Activated T-helper 1 cell treated with Interleukin-2 at 50 U/mL for 16 hours (primary cell): ENCODE measurements at places on chromosomes 16 and 17.

DNA sequence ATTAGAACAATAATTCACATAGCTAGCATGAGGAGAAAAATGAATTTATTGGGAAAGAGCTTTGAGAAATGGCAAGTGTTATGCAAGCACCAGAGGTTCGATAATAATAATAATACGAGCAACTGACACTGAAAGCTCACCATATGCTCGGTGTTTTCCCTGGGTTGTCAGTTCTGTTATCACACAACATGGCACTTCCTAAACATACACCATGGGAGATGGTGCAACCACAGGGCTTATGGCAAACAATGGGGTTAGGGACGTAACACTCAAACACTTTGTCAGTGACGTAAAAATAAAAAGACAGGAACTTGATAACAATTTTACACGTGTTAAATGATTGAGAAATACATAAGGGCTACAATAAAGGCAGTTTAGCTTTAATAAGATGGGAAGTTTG lies 23.7 kb downstream of the OR1D5 start:
- DNase-seq: no peak

GRCh38 chr16:83648347-83648746 lies 159.4 kb upstream of the HSBP1 start:
- DNase-seq: no peak

DNA sequence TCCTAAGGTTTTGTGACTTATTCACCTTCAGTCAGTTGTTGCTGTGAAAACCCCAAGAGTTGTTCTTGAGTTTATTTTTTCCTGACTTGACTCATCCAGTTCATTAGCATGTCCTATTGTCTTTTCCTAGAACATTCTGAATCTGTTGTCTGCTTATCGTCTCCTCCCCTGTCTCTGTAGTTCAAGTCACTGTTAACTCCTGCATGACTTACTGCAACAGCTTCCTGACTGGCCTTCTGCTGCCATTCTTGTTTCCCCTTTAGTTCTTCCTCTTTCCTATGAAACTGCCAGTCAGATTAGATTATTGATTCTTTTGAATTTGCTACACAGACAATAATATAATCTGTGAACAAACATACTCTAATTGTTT lies 161.5 kb downstream of the FTO start:
- no peak for DNase-seq

- DNase-seq: no peak
These were observed 6.5 kb downstream of the RGS11 start for GRCh38 chr16:269061-269796.

- DNase-seq: no peak
These were observed 62.4 kb downstream of the NKD1 start for GRCh38 chr16:50610331-50611262.

GRCh38 chr17:8153031-8153451 lies 837 bp upstream of the PER1 start:
- no peak for DNase-seq

- DNase-seq: no peak
These were observed 264.1 kb downstream of the ZFHX3 start for GRCh38 chr16:72783716-72784318.

- DNase-seq: no peak
These were observed 6.5 kb upstream of the DHX40 start for GRCh38 chr17:59558953-59559352.

- no peak for DNase-seq
These were observed 126.4 kb downstream of the SALL1 start for GRCh38 chr16:51024703-51025102.

GRCh38 chr17:9239793-9240658 lies 218.7 kb downstream of the NTN1 start:
- peak; percentile 59 for DNase-seq

DNA sequence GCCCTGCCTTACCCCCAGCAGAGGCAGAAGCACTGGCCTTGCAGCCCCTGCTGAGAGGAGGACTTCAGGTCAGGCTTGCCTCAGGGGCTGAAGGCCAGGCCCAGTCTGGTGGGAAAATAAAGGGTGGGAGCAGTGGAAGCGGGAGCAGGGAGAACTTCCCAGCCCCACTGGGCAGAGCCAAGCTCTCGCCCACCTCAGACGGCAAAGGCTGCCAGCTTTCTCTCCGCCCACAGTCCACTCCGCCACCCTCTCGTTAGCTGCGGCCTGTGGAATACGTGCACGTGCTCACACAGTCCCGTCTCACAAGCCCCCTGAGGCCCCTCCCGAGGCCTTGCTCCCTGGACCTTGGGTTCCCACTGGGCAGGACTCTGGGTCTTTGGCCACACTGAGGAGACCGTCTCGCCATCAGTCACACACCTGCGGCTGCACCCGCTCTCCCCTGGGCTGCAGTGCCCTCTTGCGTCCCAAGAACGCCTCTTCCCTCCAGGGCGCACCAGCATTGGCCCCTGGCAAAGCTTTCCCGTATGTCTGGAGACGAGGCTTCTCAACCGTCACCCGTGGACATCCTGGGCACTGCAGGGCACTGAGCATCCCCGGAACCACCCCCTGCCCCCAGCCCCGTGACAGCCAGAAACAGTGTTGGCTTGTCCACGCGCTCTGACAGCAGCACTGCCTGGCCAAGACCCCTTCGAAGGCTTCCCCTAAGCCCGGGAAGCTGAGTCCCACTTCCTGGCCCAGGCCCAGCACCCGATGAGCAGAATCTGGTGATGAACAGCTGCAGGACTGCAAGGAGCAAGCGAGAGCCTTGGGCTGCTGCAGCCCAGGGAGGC lies 8.3 kb downstream of the MRPL28 start:
- DNase-seq: peak; percentile 58

GRCh38 chr17:78493450-78493849 lies 83.7 kb downstream of the DNAH17 start:
- no peak for DNase-seq

DNA sequence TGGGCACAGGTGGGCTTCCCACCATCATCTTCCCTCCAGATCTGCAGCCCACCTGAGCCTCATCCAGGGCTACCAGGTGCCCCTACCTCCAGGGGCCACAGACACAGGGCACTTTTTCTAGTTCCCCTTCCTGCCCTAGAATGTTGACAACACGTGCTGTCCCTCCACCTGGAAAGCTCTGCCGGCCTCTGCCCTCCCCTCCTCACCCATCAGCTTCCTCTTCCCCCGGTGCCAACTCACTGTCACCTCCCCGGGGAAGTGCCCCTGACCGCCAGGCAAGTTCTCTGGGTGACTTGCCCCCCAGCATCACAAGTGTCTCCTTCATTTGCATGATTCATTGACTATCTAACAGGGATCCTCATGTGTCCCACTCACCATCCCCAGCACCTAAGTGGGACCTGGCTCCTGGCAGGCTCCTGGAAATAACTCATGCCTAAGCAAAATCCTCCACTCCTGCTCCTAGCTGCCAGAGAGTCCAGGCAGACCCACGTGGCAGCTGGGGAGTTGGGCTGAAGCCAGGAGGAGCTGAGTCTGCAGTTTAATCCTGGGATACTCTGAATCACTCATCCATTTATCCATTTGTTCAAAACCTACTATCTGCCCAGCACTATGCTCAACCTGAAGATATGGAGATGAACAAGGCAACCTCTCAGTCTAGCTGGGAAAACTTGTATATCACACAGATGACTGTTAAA lies 304.4 kb downstream of the FOXL1 start:
- DNase-seq: no peak

- no peak for DNase-seq
These were observed 288.0 kb downstream of the MAF start for GRCh38 chr16:79312502-79312901.

DNA sequence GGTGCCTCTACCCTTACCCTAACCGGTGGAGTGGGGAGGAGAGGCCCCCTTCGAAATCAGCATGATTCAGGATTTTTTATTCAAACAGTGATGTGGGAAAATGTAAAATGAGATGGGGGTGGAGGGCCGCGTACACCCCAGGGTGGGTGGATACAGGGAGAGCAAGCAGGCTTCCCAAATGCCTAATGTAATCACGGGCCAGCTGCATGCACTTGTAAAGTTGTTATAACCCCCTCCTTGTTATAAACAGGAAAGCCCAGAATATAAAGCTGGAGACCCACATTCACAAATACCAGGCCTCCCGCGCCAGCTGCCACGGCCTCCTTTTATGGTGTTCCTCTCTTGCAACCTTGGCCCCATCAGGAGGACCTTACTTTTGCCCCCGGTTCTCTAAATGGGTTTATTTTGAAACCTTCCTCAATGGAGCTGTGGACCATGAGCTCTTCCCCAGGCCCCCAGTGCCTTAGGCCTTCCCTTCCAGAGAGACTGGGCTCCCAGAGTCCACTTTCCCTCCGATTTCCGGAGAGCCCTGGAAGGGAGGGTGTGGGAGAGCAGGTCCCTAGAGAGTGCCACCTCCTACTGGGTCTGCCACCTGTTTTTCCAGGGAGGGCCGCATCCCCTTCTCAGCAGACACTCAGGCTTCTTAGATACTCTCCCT lies 906 bp upstream of the FOXL1 start:
- DNase-seq: no peak

DNA sequence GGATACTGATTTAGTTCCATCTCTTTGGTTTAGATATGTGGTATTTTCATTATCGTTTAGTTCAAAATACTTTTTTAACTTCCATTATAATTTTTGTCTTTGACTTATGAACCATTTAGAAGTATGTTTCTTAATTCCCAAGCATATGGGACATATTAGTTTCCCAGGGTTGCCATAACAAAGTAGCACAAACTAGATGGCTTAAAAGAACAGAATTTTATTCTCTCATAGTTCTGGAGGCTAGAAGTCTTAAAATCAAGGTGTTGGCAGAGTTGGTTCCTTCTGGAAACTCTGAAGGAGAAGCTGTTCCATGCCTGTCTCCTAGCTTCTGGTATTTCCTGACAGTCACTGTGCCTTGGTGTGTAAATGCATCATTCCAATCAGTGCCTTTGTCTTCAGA lies 291.5 kb upstream of the AXIN2 start:
- DNase-seq: no peak

- DNase-seq: no peak
These were observed 8.0 kb upstream of the MYH13 start for GRCh38 chr17:10380631-10381408.

DNA sequence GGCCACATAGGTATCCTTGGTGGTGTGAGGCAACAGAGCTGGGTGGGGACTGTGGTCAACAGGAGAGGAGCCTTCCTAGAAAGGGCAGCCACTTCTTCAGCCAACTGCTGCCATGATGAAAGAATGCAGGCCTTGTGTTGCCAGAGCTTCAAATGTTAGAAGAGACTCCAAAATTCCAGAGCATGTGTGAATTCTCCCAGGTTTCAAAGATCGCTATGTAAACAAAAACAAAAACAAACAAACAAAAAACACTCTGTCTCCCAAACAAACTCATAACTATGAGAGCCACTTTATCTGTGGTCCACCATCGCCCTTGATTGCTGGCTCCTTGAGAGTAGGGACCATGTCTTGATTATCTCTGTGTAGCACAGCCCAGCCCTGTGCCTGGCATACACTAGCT lies 55.5 kb upstream of the ZNF423 start:
- no peak for DNase-seq

DNA sequence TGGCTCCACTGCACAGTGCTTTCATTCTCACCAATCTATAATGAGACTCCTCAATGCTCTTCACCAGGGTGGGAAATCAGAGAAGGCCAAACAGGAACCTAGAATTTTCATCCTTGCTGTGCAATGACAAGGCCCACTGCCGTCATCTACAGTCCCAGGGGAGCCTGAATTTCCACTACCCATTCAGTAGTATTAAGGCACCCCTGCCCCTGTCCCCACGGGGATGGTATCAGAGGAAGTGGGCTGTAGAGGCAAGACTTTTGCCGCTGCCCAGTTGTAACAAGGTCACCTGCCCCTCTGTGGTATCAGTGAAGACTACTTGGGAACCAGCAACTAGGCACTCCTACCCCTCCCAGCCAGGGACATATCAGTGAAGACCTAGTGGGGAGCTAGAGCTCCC lies 104.5 kb downstream of the C16orf78 start:
- DNase-seq: no peak
